Karpas-422 (cell line): ENCODE measurements at places on chromosomes 4 and X. TPM values are rescaled to one million over a fixed set of nuclear protein-coding genes. Genes with fewer than 3 reads are reported as not detected.

GRCh38 chr4:159950707-159951106, 847.8 kb downstream of the RAPGEF2 start:
- DNase-seq, result no peak

GRCh38 chr4:76897536-76898384, at the start of gene SOWAHB:
Gene SOWAHB (minus strand): TSS chr4:76898144. CDS start chr4:76897849, 295 bp downstream.
- DNase-seq, result no peak

DNA sequence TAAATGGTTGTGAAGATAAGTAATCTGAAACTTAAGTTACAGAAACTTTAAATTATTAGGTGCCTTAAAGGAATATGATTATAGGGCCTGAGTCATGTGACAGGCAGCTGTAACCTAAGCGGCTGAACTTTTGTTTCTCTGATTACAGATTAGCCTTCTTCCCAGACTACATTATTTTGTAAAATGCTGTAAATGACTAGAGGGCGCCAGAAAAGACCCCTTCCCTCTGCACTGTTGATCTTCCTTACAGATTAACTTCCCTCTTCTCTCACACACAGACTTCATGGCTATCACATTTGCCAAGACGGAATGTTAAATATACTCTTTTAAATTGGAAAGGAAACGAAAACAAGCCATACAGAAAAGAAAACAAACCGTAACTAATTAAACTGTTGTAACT, 96.6 kb downstream of the EVC2 start:
- no peak for DNase-seq

GRCh38 chrX:71578253-71579135, at the start of gene GCNA:
Gene GCNA (plus strand): TSS chrX:71578437. CDS start chrX:71580822, 2,385 bp downstream.
- peak; percentile 34 for DNase-seq

DNA sequence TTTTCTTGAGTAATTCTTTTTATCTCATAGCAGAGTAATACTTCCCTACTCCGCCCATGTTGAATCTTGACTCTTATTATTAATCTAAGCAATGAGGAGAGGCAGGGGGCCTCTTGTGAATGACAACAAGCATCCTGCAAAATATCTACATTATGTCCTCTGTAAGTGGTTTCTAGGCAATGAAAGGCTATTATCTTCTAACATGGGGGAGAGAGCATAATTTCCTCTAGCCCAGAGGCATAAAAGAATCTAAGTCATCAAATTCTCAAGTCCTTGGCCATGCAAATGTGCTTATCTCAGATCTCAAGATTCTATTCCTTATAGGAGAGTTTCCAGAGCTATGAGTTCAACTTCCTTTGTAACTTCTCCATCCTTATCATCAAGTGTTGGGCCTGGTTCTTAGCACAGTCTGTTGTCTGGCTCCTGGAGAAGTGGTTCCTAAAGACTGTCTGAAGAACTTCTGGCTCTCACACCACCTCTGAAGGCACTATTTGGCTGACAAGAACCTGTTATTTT, 423.1 kb upstream of the INTU start:
- DNase-seq, result no peak

DNA sequence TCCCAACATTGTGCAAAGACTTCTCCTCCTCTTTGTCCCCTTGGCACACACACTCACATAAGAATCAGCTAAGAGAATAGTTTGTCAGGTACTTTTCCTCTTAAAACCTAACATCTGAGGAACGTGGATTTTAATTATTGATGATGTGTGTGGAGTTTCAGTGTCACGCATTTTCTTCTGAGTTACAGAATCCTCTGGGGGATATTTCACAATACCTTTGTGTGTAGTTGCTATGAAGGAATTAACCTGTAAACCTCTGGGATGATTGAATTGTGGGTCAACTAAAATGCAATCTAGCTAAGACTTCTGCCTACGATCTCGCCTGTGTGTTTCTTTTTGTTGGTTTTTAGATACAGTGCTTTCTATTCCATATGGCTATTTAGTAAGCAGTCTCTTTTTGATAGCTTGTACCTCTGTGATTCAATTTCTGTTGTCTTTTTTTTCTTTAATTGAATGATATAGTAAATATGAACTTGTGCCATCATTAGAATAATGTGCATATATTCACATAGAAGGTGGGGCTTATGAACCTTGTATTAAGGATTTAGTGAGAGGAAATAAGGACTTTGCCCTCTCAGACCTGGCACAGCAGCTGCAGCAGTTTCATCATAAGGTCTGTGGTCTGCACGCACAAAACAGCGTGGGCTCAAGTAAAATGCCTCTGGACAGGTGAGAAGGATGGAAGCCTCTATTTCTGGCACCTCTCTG, 99.2 kb downstream of the TSPAN7 start:
- DNase-seq, result no peak

- DNase-seq, result no peak
Measured at GRCh38 chrX:74251006-74251930, 52.7 kb upstream of the ZCCHC13 start.

- DNase-seq, result no peak
Measured at GRCh38 chr4:140150636-140150885, 3.4 kb downstream of the MAML3 start.

DNA sequence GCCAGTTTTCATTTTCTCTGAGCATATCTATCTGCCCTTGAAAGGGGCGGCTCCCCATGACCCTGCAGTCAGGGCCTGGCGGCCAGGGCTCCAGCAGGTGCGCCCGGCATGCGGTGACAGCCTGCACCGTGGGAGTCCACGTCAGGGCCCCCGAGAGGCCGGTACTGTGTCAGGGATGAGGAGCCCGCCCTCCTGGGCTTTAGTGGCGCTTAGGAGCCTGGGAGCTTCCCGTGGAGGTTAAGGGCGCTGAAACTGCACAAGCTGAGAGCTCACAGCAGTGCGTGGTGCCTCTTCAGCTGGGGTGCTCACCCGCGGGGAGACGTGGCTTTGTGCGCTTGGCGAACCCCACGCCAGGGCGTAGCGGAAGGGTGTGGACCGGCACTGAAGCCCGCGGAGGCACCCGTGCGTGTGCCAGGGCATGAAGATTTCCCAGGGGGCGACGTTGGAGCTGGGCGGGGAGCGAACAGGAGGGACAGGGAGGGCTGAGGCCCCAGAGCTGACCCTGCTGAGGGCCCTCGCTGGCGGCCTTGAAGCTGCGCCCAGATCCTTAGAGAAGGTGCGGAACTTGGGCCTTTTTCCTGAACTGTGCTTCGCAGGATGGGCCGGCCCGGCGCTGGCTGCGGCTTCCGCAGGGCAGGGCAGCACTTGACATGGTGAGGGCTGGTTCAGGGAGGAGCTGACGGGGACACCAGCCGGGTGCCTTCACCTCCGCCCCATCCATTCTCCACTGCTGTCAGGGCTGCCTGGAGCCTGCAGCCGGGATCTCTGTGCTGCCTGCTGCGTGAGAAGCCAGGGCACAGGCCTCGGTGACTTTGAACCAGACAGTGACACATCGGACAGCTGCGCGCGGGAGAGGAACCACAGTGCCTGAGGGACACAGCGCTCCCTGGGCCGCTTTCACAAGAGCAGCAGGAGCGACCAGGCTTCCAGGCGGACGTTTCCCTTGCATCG, 32.9 kb downstream of the HTT-AS start:
- peak; percentile 60 for DNase-seq

- no peak for DNase-seq
Measured at GRCh38 chr4:17517664-17518063, 2.7 kb downstream of the CLRN2 start.

- DNase-seq, result no peak
Measured at GRCh38 chr4:15142201-15142600, 139.9 kb downstream of the CPEB2 start.

DNA sequence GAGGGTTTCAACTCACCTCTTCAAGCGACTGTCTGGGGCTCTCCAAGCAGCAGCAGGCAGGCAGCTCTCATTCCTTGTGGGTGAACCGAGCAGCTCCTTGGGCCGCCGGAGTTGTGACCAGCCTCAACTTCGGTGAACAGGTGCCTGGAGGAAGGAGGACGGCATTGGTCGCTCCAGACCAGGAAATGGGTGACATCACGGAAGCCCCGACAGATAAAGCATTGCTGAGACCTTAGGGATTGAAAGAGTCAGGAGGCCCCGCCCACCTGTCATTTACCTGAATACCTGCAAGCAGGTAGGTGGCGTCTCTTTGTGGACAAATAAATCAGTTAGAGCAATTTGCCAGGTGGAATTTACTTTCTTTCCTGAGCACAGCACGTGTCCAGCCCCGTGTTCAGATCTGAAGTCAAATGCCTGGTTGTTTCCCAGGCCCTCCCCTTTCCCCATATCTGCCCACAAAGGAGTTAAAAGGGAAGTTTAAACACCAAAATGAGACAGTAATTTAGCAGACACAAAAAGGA, at the start of gene LNX1:
Gene LNX1, minus strand, starts transcription at position 115 of the 521 bp plus-strand sequence. CDS start 17,484 bp downstream, outside the sequence.
- no peak for DNase-seq

GRCh38 chr4:153652051-153652784, 31.9 kb upstream of the TLR2 start:
- no peak for DNase-seq

DNA sequence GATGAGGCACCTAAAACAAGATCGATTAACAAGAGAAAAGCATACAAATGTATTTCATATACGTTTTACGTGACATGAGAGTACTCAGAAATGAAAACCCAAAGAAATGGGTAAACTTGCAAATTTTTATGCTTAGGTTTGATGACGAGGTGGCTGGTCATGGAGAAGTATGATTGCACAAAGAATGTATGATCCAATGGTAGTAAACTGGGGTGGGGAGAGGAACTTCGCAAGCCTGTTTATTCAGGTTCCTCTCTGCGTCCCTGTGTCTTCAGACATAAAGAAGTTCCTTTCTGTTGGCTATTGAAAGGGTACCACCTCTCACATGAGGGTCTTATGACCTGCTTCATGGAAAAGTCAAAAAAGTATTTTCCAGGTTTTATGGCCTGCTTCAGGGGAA, 309.2 kb downstream of the BCOR start:
- no peak for DNase-seq

DNA sequence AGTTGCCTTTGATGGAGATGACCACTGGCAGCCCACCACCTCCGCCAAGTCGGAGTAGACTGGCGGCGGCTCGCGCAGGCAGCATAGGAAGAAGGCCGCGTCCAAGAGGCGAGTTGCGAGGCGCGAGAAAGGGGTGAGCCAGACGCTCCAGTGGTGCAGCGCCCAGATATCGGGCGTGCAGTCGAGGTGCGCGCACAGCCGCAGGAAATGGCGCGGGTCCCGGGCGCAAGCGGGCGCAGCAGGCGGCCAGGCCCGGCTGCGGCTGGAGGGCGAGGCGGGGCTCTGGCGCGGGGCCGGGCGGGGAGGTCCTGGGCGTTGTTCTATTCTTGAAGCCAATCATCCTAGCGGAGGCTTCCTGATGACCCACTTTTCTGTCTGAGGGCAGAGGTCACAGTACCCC, 13.2 kb upstream of the PGRMC1 start:
- DNase-seq, result no peak

DNA sequence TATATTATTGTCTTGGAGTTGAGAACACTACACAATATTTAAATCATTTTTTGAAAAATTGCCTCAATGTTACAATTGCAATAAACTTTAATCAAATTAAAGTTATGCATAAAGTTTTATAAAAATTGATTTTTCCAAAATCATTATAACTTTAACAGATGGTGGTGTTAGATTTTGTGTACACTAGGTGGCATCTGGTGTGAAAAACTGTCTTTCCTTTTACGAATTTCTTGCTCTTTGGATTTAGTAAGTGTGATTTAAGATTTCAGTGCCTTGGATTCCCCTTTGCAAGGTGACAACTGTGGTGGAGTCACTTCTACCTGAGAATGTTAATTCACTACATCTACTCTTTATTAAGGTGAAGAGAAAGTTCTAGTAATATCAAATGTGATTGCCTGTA, 91.6 kb downstream of the AREG start:
- no peak for DNase-seq

- no peak for DNase-seq
Measured at GRCh38 chr4:3775576-3775975, 9.4 kb downstream of the ADRA2C start.

DNA sequence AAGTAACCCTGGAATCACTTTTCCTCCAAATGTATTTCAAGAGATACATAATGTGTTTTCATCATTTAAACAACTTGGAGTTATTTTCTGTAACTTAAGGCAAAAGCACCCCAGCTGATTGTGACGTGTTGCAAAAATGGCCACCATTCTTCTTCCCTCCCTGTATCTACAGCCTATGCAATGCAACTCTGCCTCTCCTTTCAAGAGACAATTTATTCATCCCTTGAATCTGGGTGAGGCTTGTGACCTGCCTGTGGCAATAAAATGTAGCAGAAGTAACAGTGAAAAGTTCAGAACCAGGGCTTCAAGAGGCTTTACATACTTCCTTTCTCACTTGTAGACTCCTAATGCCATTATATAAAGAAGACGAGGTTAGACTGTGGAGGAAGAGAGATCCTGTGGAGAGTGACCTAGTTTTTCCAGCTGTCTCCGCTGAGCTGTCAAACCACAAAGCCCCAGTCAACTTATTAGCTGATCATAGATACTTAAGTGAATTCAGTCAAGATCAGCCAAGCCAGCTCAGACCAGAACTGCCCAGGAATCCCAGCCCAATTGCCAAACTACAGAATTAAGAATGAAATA, 81.0 kb upstream of the KLF3 start:
- DNase-seq, result peak; percentile 31

DNA sequence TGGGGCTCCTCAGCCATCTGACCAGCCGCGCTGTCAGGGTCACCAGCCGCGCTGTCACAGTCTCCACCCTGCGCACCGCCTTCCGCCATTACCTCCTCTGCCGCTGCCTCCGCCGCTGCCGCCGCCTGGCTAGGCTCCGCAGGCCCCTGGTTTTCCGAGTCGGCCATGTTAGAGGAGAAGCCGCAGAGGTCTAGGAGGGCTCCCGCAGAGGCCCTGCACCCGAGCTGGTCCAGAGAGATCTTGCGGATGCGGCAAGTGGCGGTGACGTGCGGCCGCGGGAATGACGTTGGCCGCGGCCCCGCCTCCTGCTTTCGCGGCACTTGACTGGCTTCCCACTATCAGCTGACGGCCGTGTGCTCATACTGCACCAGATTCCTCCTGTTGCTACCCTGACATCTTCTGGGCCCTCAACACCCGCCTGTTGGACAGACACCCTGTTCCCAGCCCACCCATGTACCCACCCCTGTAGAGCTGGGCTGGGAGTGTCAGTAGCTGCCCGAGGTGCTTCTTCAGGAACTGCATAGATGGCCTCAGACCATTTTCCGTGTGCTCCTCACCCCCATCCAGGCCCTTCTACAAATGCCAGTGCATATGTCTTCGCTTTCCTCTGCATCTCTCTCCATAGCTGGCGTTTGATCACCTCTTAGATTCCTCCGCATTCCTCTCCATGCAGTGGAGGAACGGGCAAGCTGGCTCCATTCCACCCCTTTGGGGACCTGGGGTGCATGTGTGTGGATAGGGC, at the start of gene NAP1L5:
Gene NAP1L5, minus strand, starts transcription at position 242 of the 742 bp plus-strand sequence. Its CDS starts 75 bp downstream, at position 167.
- DNase-seq, result peak; percentile 83

GRCh38 chrX:151030845-151031244, 47.7 kb downstream of the HMGB3 start:
- no peak for DNase-seq

Gene CFAP99
- total RNA-seq, result 0.67 TPM in 1 of 2 replicates, not detected in the other

Gene UGT2A1
- not detected in 2 replicates for total RNA-seq

Gene TLR10
- 48.5 and 142 TPM in 2 replicates for total RNA-seq

Gene PITX2
- total RNA-seq, result not detected in 2 replicates

Gene ADRA2C
- not detected in 2 replicates for total RNA-seq

Gene BGN
- not detected in 2 replicates for total RNA-seq

Gene RASGEF1B
- total RNA-seq, result 1.2 and 1.6 TPM in 2 replicates

Gene RP2
- total RNA-seq, result 7.2 and 17.0 TPM in 2 replicates

Gene CXCL6
- total RNA-seq, result not detected in 2 replicates

Gene STPG2
- total RNA-seq, result 0.56 TPM in 1 of 2 replicates, not detected in the other
